ENCODE measurements at places on chromosomes 1 and 21.

- DNase-seq = no peak
Measured at GRCh38 chr1:182064611-182065010, 3.1 kb upstream of the ZNF648 start.

DNA sequence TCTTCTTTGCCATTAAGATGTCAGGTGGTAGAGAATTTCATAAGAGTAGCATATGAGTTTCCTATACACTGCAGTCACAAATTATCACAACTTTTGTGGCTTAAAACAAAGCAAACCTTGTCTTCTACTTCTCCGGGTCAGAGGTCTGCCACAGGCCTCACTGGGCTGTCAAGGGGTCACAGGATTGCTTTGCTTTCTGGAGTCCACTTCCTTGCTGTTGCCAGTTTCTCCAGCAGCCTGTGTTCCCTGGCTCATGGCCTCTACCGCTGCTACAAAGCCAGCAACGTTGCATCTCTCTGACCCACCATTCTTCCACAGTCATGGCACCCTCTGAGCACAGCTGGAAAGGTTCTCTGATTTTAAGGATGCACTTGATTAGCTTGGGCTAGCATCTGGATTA lies 6.5 kb upstream of the BACE2 start:
- DNase-seq = no peak

DNA sequence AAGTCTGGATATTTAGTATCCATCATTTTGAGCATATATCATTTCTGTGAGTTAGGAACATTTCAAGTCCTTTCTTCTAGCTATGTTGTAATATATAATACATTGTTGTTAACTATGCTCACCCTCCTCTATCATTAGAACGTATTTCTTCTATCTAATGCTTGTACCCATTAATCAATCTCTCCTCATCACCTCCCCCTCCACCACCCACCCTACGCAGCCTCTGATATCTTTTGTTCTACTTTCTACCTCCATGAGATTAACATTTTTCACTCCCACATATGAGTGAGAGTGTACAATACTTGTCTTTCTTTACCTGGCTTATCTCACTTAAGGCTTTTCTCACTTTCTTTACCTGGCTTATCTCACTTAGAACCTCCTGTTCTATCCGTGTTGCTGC lies 156.2 kb downstream of the FMN2 start:
- DNase-seq = no peak

GRCh38 chr1:70051926-70052325 lies 153.5 kb downstream of the LRRC40 start:
- no peak for DNase-seq

GRCh38 chr1:5998906-5999301 lies 6.7 kb upstream of the NPHP4 start:
- no peak for DNase-seq

DNA sequence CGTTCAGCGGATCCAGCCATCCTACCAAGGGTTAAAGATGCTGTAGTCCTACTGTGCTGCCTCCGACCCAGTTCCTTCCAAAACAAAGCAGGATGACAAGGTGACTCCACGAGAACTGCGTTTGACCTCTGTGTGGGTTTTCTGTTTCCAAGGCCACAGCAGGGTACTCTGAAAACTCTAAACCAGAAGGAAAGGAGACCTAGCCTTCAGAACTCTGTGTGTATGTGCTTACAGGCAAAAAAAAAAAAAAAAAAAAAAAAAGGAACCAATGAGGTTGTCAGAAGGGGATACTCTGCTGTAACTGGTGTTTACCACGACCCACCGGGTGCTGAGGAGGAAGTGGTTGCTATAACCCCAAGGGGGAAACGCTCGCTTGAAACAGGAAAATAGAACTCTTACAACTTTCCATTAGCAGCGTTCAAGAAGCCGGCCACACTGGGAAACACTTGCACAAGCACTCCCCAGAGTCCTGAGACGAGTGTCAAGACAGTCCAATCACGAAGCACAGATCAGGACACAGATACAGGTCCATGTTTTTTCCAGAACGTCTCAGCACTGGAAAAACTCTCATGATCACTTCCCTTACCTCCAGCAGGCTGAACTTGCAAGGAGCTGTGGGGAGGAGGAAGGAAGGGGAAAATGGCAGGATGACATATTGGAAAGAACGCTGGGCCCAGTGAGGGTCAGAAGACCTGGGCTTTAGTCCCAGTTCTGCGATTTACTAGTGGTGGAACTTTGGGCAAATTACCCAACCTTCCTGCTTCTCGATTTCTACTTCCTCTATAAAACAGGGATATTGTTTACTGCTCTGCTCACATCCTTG lies 64.0 kb downstream of the ITPKB start:
- DNase-seq = no peak

- DNase-seq = no peak
Measured at GRCh38 chr1:159089184-159089791, 12.7 kb upstream of the AIM2 start.

DNA sequence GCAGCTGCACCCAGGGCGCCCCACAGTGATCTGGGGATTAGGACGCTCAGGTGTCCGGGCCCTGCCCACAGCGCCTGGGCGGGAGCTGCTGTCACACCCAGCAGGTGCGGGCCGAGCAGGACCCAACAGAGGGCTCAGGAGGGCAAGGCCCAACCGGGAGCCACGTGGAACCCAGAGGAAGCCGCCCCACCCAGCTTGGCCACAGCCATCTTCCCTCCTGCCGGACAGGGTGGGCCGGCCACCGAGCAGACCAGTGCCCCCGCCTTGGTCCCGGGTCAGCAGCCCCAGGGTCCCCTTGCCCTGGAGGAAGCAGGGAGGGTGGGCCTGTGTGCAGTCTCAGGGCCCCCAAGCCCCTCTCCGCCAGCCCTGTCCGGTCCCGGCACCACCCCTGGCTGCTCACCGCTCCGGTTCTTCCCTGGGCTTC lies 6.3 kb upstream of the TTLL10 start:
- no peak for DNase-seq

- DNase-seq = peak; percentile 71
Measured at GRCh38 chr1:59506952-59507351, 210.1 kb downstream of the FGGY start.

- DNase-seq = no peak
Measured at GRCh38 chr1:227748496-227749182, 13.4 kb downstream of the SNAP47 start.

GRCh38 chr1:96220651-96221050 lies 500.9 kb upstream of the PTBP2 start:
- no peak for DNase-seq

DNA sequence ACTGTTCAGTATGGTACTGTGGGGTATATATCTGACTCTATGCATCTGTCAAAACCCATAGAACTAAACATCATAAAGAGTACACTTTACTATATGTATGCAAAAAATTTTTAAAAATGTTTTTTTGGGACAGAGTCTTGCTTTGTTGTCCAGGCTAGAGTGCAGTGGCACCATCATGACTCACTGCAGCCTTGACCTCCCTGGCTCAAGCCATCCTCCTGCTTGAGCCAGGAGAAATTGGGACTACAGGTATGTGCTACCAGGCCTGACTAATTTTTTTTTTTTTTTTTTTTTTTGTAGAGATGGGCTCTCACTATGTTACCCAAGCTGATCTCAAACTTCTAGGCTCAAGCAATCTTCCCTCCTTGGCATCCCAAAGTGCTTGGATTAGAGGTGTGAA lies 11.5 kb downstream of the TRIT1 start:
- DNase-seq = no peak

- DNase-seq = no peak
Measured at GRCh38 chr1:109242387-109242786, 7.0 kb upstream of the CELSR2 start.

DNA sequence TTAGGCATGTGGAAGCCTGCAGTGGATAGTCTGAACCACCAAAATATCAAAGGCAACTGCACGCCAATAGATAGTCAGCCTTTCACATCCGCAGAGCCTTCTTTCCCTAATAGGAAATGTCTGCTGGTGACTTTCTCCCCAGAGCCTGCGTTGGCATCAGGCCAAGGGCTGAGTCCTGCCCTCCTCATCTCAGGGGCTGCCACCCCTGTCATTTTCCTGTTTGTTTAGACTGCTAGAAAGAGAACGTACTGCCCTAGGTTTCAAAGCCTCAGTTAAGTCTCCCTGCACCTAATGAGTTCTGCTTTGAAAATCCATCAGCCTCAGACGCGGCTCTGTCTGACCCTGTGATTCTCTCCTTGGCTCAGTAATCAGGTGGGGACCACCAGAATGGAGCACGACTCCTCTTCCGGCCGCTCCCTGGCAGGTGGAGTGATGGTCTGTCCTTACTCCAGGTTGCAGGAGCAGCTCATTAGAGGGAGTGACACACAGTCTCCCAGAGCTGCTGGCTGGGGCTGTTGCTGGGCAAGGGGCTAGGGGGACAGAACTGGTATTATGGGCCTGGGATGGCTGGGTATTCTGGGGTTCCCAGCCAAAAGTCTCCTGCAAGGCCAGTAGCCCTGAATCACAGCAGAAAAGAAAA lies 27.3 kb downstream of the STUM start:
- DNase-seq = no peak

DNA sequence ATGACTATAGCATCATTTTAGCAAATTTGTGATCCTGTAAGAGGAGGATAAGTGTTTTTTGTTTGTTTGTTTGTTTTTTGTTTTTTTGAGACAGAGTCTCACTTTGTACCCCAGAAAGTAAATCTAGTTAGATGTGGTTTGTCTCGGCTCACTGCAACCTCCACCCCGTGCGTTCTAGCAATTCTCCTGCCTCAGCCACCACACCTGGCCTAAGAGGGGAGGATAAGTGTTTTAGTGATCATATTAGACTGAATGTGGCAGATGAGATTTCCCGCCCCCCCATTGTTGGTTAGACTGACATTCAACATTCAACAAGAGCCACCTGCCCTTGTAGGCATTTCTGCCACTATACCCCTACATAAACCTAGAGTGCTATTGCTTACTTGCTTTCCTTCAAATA lies 98.5 kb downstream of the OSBPL9 start:
- DNase-seq = no peak

DNA sequence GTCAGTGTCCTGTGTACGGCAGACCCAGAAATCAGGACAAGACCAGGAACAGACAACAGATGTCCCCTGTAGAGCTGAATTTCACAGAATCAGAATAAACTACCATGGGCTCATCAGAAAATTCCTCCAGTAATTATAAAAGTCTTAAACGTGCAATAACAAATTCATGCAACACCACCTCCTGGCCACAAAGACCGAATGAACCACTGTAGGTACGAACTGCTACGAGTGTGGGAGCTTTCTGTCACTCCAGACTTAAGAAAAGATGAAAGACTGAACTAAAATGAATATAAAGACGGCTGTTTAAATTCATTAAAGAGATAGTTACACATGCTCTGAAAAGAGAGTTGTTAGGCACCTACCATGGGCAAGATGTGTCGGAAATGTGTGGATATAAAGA lies 333.5 kb downstream of the RRAGC start:
- DNase-seq = no peak

GRCh38 chr1:53634571-53634979 lies 104.4 kb downstream of the GLIS1 start:
- no peak for DNase-seq

DNA sequence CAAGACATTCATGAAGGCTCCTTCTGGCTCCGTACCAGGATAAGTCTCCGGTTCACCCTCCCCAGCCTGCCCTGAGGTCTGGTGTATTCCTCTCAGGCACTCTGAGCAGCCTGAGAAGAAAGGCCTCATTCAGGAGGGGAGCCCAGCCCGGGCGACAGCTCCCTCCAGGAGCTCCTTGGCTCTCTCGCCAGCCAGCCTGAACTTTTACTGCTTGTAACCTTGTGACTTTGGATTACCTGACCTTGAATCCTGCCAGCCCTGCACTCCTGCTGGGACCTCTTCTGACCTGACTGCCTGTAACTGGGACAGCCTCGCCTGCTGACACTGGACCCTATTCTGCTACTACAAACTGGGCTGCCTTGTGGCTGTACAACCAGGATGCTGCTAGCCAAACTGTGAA lies 65.8 kb downstream of the CD34 start:
- DNase-seq = no peak

DNA sequence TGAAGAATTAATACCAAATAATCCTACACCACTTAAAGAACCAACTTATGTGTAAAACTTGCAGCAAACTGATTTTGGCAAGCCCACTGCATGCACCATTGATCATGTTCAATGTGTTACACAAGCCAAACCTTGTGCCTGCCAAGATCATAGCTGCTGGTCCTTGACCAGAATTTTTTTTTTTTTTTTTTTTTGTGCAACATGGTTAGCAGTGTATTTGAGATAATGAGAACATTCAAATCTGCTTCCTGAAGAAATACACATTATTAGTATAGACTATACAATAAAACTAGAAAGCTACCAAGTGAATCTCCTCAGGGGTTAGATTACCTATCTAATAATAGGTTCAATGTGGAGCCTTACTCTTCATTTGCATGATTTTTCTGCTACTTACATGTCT lies 421.0 kb downstream of the MRPL39 start:
- no peak for DNase-seq

GRCh38 chr1:223514644-223515043 lies 121.4 kb downstream of the CCDC185 start:
- no peak for DNase-seq

DNA sequence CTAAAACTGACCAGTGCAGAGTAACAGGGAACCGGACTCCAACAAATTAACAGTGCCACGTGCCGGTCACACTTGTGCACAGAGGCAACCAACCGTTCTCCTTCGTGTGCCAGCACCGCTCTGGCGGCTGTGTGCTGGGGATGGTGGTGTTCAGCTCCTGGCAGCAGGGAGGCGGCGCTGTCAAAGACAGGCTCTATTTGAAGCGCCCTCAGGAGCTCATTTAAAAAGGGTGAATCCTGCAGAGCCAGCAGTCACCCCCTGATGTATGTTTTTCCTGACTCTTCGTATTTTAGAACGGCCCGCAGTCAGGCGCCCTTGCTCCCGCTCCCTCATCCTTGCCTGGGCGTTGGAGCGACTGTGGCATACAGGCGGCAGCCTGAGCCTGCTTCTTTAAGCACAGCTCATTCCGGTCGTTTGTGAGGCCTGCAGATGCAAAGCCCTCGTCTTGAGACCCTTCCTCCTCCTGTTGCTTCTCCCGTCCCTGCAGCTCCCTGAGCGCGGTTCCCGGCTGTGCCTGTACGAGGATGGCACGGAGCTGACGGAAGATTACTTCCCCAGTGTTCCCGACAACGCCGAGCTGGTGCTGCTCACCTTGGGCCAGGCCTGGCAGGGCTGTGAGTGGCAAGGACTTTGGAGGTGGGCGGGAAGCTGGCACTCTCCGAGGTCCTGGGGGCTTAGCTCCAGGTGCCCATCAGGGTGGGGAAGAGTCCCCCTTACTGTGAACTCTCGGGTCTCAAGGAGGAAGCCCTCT lies 1.1 kb downstream of the DFFB start:
- DNase-seq = peak; percentile 4

- no peak for DNase-seq
Measured at GRCh38 chr21:45899317-45900033, 82.1 kb upstream of the COL6A1 start.

DNA sequence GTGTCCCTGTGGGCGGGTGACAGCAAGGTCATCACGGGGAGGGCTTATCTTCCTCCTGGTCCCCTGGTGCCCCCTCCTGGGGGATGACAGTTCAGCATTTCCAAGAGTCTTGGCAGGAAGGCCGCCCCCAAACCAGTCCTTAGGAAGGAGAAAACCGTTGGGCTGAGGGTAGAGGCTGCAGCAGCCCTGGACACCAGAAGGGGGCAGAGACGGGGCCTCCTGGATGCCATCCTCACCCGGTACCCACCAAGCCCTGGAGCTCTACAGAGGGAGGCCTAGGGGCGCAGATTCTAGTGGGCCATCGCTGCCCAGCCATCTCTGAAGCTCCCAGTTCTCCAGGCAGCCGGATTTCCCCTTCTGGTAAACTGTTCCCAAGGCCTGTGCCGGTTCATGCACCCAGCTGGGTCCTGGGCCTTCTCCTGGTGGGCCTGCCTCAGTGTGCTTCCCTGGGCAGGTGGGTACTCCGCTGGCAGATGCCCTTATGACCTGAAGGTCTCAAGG lies 14.8 kb upstream of the ZNF669 start:
- DNase-seq = no peak

GRCh38 chr1:175471039-175471800 lies 272.2 kb downstream of the TNR start:
- peak; percentile 32 for DNase-seq

All from HFFc6 (cell line).